ENCODE measurements at places on chromosomes 3 and 15.

DNA sequence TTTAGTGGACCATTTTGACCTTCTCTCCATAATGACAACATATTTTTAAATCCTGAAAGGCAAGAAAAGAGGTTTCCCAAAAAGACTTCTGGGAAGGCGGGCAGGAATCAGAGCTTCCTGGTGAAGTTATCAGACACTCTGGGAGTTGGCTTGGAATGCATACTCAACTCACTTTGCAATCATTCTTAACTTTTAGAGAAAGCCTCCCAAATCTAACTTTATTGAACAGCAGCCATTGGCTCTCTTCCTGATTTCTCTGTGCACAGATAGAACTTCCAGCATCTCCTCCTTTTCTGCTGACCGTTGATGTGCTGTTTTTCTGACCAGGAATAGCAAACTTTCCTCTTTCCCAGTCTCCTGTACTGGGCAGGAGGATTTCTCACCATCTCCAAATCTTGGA lies 44.6 kb downstream of the PLCL2 start:
- DNase-seq, result no peak

DNA sequence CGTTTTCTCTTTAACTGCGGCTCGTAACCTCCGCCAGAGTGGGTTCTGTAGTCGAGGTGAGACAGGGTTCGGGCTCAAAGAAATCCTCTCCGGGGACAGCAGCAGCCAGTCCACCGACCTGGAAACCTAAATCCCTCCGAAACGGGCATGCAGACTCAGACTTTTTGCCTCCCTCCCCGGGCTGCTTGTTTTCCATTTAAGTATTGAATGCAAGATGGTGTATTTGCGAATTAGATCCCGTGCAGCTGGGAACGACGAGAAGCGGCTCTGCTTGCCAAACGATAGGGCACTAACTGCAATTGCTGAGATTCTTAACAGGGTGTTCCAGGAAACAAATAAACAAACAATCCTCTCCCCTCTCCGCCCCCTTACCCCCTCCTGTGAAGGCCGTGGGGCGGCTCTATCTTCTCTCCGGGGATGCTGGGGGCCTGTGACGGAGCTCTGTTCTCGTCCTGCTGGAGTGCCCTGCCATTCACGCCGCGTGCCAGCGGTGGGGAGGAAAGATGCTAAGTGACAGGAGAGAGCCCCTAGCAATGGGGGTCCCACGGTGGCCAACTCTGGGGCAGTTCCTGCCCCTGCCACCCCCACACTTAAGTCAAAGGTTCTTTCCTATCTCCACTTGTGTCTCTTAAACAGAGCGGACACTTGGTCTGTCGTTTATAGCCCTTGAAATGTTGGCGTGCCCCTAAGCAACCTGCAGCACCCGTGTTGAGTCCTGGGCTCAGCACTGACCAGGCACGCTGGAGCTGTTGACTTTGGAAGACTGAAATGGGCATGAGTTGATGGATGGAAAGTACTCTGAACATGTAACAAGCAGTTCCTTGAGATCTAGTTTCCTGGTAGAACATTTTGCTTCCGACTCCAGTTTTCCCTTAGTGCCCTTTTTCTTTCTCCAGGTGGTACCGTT lies 1.3 kb upstream of the ETV5 start:
- DNase-seq, result no peak

- DNase-seq, result no peak
Measured at GRCh38 chr3:128970740-128971047, 23.2 kb downstream of the CFAP92 start.

- DNase-seq, result no peak
Measured at GRCh38 chr3:40044487-40044886, 235.1 kb downstream of the MYRIP start.

DNA sequence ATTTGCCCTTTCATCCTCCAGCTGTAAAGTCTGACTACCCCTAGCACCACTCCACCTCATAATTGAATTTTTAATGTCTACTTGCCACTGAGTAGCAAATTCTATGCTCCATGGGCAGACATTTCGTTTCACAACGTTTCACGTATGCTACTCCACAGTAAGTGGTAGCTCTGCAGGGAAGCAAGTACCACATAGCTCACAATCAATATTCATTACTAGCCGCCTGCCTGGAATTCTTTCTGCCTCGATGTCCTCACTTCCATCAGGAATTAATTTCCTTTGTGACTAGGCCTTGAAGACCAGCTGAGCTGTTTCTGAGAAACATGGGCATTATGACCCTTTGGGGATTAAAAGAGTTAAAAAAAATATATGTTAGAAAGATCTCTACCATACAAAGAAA lies 15.3 kb downstream of the NPTN start:
- DNase-seq, result no peak

GRCh38 chr3:83039422-83039821 lies 1278.0 kb upstream of the GBE1 start:
- DNase-seq, result no peak

- DNase-seq, result no peak
Measured at GRCh38 chr3:173138026-173138425, 3.0 kb downstream of the SPATA16 start.

- peak; percentile 64 for DNase-seq
Measured at GRCh38 chr3:100710261-100710968, 1.1 kb downstream of the TFG start.

GRCh38 chr15:31128477-31128876 lies 27.0 kb upstream of the TRPM1 start:
- DNase-seq, result no peak

- DNase-seq, result no peak
Measured at GRCh38 chr3:59831394-59831793, 781.6 kb upstream of the CFAP20DC start.

DNA sequence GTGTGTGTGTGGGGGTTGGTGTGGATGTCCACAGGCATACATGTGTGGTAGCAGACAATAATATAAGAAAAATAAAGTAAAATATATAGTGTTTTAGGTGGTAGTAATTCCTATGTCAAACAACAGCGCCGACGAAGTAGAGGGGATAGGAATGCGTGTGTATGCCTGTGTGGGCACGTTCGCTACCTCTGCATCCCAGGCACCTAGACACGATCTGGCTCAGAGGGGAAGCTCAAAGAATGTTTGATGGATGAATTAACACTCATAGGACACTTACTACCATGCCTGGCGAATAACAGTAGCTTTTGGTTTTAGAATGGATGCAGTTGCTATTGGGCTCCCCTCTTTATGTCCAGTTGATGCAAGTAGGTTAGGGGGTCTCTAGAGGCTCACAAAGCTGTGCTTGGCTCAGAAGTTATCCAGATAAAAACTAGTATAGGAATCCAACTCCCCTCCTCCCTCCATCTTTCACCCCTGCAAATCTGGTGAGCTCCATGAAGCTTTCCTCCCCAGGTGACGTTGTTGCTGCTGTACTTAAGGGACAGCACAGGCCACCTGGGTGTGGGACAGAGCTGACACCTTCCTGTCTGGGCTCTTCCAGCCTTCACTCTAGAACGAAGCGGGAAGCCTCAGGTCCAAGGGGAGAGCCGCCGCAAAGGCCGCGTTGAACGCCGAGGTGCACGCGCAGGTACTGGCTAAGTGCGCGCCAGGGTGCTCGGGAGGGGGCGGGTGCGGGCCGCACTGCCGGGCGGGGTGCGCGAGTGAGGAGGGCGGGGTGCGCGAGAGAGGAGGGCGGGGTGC lies 192.6 kb upstream of the LYSMD4 start:
- peak; percentile 53 for DNase-seq

- DNase-seq, result no peak
Measured at GRCh38 chr3:142086581-142087090, 62.7 kb downstream of the TFDP2 start.

DNA sequence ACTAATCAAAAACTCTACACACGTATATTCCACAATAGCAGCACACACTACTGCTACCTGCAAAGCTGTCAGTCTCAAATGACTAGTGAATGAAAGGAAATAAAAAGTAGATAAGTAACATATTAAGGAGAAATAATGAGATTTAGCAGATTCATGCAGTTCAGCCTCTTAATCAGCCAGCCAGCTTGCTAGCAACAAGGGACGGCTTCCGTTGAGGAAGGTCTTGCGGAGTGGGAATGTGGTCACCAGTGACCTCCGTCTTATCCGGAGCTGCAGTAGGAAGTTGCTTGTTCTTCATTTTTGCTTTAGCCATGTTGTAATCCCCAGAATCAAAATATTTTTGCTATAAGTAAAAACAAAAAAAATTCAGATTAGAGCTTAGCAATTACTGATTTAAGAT lies 17.1 kb downstream of the ARPP19 start:
- DNase-seq, result no peak

GRCh38 chr15:100131321-100132224 lies 210.2 kb downstream of the ADAMTS17 start:
- peak; percentile 7 for DNase-seq

- DNase-seq, result no peak
Measured at GRCh38 chr3:172244011-172244410, 204.2 kb downstream of the GHSR start.

DNA sequence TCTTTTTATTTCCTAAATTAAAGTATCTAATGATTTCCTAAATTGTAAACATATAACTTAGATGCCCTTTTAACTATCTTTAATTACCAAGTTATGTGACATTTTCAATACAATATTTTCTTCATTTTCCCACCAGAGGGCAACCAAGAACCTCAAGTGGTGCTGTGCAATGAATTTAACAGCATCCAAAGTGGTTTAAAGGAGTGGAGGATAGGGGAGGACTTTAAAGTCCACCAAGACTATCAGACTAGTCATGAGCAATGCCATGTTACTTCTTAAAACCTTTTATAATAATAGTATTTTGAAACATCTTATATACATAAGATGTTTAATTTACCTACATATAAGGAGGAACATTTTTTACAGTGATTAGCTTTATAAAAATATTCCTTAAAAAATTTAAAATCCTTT lies 74.4 kb downstream of the DLG1 start:
- DNase-seq, result no peak
